ENCODE measurements at places on chromosomes 16 and 17. TPM values are rescaled to one million over a fixed set of nuclear protein-coding genes. Genes with fewer than 3 reads are reported as not detected.

RNF222 gene
- not detected for total RNA-seq

KRT31 gene
- total RNA-seq, result not detected

SCIMP gene
- total RNA-seq, result not detected

KLHL10 gene
- not detected for total RNA-seq

EXOSC6 gene
- 23.5 TPM for total RNA-seq

ADAM11 gene
- total RNA-seq, result 2.2 TPM

KDM6B gene
- 7.6 TPM for total RNA-seq

CA7 gene
- total RNA-seq, result not detected

FKBP10 gene
- 676 TPM for total RNA-seq

CEP295NL gene
- 0.49 TPM for total RNA-seq

NPIPA7 gene
- 19.9 TPM for total RNA-seq

CD300E gene
- total RNA-seq, result not detected

KLHL36 gene
- total RNA-seq, result 39.7 TPM

TBC1D3C gene
- 0.54 TPM for total RNA-seq

ACSM5 gene
- 6.3 TPM for total RNA-seq

SGCA gene
- not detected for total RNA-seq

SLC47A1 gene
- total RNA-seq, result 9.6 TPM

AXIN1 gene
- total RNA-seq, result 16.2 TPM

SRL gene
- total RNA-seq, result not detected

HS3ST3B1 gene
- total RNA-seq, result 4.0 TPM

MRPL38 gene
- 15.7 TPM for total RNA-seq

CTRL gene
- total RNA-seq, result 0.18 TPM

CD300A gene
- total RNA-seq, result not detected

MAZ gene
- 172 TPM for total RNA-seq

GLIS2 gene
- total RNA-seq, result 6.5 TPM

NDRG4 gene
- 18.8 TPM for total RNA-seq

AOC3 gene
- total RNA-seq, result not detected

RDM1 gene
- total RNA-seq, result not detected

IL17C gene
- total RNA-seq, result not detected

HS3ST4 gene
- not detected for total RNA-seq

CCL1 gene
- not detected for total RNA-seq

Data from cardiac atrium fibroblast (primary cell).